ENCODE measurements at places on chromosomes 5 and 9. TPM values are rescaled to one million over a fixed set of nuclear protein-coding genes. Genes with fewer than 3 reads are reported as not detected.

GRCh38 chr5:125043781-125044391 lies 297.4 kb upstream of the ZNF608 start:
- DNase-seq: peak; percentile 56

GRCh38 chr9:73402081-73403028 lies 250.7 kb downstream of the ANXA1 start:
- no peak for DNase-seq

Gene HTR1A
- not detected for total RNA-seq

GRCh38 chr5:79851391-79851863 lies 139.6 kb downstream of the MTX3 start:
- no peak for DNase-seq

DNA sequence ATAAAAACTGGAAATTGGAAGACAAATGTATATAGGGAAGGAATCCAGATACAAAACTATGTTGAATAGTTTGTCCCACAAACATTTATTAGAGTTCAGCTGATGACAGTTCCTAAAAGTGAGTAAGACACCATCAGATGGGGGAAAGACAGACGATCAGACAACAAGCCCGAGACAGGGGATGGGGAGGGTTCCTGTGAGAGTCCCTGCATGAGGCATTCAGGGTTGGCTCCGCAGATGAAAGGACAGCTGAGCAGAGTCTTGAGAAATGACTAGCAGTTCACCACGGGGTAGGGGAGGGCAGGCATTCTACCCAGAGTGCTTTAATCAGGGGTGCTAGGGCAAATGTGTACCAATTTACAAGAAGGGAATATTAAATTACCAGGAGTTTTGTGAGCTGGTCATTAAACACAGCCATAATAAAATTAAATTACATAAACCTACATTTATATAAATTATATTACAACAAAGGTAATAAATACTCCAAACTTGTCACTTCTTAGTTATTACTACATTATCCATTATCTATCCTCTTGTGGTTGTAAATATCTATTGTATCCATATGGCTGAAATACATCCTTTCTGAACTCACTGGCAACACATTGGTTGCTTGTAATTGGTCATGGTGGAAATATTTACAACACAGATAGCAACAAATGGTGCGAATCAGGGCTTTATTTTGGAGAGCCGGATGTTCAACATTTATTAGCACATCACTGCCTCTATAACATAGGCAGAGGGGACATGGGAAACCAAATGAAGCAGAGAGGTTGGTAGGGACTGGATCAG lies 27.8 kb downstream of the TNFSF15 start:
- no peak for DNase-seq

DNA sequence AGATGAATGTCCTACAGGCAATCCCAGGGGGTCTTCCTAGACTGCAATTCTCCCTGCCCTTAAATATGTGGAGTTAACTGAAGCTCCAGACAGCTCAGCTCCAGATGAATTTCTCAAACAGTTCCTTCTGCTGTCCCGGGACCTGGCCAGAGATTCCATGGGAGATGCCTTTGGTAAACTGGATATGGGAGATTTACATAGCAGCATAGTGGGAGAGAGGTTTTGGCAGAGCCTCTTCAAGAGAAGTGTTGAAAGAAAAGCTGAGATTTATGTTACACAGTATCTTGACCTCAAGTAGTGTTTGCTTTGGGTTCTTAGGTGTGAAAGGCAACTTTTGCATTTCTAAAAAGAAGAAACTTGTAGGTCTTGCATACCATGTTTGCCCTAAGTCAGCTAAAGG lies 364.9 kb downstream of the ARRDC3 start:
- no peak for DNase-seq

- DNase-seq: no peak
Measured at GRCh38 chr9:29793970-29794369, 2220.7 kb upstream of the C9orf72 start.

DNA sequence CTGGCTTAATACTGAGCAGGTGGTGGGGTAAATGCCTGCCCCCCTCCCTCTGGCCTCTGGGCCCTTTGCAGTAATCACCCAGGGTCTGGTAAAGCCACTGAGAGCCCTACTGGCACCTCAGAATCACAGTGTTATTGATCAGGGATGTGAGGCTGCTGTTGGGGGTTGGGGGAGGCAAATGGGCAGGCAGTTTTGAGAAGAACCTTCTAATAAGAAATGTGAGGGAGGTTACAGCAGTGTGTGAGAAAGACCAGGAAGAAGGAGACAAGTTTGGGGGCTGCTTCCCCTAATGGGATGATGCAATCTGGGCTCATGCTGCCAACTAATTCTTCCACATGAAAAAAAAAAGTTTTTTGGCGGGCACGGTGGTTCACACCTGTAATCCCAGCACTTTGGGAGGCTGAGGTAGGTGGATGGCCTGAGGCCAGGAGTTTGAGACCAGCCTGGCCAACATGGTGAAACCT lies 3.1 kb upstream of the B4GALT7 start:
- DNase-seq: no peak

Gene ZCCHC7
- 6.5 TPM for total RNA-seq

DNA sequence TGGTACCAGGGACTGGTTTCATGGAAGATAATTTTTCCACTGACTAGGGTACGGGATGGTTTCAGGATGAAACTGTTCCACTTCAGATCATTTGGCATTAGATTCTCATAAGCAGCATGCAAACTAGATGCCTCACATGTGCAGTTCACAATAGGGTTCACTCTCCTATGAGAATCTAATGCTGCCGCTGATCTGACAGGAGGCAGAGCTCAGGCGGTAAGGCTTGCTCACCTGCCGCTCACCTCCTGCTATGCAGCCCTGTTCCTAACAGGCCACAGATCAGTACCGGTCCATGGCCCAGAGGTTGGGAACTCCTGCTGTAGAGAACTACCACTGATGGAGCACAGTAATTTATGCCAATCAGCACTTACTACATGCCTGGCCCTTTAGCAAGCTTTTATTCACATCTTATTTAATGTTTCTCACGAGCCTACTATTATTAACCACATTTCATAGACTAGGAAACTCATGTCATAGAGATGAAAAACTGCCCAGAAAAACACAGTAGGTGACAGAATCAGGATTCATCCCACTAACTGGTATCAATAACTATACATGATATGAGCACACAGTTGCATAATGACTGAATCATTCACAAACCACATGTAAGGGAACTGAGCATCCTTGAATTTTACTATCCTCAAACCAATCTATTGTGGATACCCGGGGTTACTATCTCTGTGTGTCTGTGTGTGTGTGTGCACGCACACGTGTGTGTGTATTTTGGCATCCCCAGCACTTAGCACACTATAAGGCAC lies 46.5 kb downstream of the SVEP1 start:
- DNase-seq: no peak

DNA sequence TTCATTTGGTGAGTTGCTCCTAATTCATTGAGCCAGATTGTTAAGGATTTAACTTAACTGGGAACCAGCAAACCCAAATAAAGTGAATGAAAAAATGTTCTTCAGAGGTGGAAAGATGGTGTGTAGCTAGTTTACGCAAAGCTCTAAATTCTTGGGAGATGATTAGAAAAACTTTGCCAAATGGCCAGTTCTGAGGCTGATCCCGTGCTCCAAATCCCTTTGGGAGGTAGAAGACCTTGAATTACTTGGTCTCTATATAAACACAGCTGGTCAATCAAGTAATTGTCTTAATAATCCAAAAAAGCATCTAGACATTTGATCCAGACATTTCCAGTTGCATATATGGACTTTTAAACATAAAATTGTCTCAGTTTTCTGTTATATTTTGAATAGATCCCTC lies 11.4 kb downstream of the ACTL7B start:
- DNase-seq: no peak

GRCh38 chr9:96026655-96027213 lies 151.2 kb downstream of the ERCC6L2 start:
- DNase-seq: no peak

GRCh38 chr5:158975363-158975762 lies 124.4 kb downstream of the EBF1 start:
- no peak for DNase-seq

DNA sequence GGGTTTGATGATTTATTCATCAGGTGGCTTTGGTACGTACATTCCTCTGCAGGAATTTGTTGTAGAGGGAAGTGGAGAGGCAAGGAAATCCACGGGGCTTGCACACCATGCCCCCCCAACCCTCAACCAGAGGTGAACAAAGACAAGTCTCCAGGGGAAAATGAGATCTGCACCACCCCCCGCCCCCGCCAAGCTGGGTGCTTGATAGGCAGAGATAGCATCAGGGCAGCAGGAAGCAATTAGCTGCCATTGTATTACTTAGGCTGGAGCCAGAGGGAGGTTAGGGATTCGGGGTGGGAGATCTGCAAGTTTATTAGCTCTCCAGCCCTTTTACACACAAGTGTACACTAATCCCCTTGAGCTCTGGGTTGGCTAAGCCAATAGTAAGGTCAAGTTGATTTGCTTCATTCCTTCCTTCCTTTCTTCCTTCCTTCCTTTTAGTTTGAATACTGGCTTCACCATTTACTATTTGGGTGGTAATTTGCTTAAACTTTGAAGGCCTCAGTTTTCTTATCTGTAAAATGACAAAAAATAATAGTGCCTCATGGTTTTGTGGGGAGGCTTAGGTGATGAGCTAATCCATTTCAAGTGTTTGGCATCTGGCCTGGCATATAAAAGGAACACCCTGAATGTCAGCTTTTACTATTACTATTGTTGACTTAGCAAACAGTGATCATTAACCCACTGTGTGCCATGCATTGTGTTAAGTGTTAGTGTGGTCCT lies 34.1 kb downstream of the SPRY4 start:
- DNase-seq: no peak

Gene SCGB3A1
- not detected for total RNA-seq

DNA sequence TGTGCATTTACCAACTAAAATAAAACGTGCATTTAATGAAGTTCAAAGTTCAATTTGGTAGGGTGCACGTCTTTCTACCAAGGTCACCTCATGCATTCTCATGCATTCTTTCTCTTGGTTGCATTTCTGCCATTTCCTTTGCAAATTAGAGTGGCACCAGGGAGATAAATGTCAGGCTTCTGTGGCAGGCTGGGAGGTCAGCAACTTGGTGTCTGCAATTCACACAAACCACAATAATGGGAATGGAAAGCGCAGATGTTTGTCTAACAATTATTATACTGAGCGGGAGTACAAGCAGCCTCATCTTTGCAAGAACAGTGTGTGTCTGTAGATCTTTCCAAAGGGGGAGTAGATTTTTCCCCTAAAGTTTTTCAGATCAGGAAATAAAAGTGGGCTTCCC lies 411.7 kb downstream of the DMRT2 start:
- DNase-seq: no peak

Gene RPL37
- 1,038 TPM for total RNA-seq

- DNase-seq: no peak
Measured at GRCh38 chr5:132102944-132103331, 29.3 kb downstream of the CSF2 start.

DNA sequence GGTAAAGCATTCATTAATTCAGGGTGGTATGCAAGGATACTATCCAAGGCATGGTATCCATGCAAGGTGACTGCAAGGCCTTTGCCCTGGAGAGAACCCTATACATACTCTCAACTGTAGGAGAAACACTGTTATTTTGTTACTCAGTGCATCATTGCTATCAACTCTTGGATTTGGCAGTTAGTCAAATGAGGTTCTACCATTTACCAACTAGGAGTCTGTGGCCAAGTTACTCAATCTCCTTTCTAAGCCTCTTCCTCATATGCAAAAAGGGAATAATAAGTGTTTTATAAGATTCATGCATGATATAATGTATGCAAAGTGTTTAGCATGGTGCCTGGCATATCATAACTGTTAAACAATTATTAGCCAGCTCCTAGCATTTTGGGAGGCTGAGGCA lies 4.0 kb downstream of the PCDHGC3 start:
- no peak for DNase-seq

Gene RAPGEF6
- 21.6 TPM for total RNA-seq

Gene BNC2
- not detected for total RNA-seq

Measured in Calu3 (cell line).